ENCODE measurements at places on chromosomes 4 and X.
A peak's percentile ranks its signal among the peaks of the same experiment; 100 is the strongest.

GRCh38 chrX:149518236-149518635 lies 13.1 kb upstream of the IDS start:
- DNase-seq: no peak

- no peak for DNase-seq
These were observed 156.3 kb upstream of the VEGFC start for GRCh38 chr4:176949029-176949428.

- DNase-seq: no peak
These were observed 539.3 kb upstream of the ATOH1 start for GRCh38 chr4:93289241-93289640.

GRCh38 chr4:87227751-87228151 lies 7.3 kb upstream of the KLHL8 start:
- no peak for DNase-seq

GRCh38 chr4:135927651-135928050 lies 1604.6 kb downstream of the PCDH18 start:
- no peak for DNase-seq

DNA sequence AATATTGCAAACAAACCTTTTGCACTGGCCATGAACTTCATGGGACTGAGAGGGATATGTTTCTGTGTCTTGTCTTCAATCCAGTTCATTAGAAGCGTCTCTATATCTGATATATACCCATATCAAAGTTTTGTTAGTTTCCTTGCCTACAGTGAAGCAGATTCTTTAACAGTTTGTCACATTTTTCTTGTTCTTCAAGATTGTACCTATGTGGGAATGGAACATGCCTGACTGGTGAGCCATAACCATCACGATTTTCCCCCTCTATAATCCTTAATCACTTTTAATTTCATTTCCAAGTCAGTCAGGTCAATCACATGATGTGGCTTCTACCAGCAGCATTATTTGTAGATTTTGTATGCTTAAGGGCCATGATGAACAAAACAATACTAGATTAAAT lies 197.1 kb upstream of the PDE5A start:
- DNase-seq: no peak

DNA sequence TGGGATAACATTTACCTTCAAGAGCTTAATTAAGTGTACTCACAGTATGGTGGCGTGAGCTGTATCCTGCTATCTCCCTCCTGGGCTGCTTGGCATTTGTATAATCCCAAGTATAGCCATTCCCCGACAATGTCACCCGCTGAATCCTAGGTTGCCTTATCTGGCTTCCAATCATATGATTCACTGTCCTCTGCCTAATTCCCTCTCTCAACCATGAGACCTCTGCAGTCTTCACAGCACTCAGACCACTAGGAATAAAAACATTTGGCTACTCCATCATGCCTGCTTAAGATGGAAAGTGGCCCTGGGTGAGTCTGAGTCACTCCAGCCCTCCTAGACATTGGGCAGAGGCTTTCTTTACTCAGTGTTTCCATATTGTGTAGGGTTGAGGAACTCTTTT lies 28.9 kb upstream of the WDFY3 start:
- no peak for DNase-seq

DNA sequence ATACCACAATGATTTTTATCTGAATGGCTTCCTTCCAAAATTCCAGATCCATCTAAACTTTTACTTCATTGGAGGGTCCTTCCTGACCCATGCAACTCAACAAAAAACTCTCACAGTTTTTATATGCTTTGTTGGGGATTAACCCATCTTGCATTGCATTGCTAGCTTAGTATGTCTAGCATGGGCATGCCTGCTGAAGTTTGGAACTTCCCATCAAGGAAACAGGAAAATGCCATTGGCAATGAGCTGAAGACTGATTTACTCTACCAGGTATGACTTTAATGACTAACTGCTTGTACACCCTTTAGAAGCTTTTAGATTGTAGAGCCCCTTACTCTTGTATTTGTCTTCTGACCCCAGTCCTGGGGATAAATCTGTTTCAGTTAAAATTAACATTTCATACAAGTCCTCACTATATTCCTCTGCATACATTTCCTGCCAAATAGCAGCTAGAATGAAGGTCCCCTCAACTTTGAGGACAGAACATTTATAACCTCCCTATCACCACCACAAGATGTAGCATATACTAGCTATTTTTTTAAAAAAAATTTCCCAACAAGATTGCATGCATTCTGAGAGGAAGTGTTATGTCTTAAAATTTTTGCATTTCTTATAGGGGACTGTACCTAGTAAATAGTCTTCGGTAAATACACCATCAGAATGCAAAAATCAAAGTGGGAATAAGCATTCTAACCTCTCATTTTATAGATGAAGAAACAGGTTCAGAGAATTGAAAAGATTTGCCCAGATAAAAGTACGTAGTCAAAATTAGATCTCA lies 52.5 kb upstream of the ATXN3L start:
- DNase-seq: no peak

DNA sequence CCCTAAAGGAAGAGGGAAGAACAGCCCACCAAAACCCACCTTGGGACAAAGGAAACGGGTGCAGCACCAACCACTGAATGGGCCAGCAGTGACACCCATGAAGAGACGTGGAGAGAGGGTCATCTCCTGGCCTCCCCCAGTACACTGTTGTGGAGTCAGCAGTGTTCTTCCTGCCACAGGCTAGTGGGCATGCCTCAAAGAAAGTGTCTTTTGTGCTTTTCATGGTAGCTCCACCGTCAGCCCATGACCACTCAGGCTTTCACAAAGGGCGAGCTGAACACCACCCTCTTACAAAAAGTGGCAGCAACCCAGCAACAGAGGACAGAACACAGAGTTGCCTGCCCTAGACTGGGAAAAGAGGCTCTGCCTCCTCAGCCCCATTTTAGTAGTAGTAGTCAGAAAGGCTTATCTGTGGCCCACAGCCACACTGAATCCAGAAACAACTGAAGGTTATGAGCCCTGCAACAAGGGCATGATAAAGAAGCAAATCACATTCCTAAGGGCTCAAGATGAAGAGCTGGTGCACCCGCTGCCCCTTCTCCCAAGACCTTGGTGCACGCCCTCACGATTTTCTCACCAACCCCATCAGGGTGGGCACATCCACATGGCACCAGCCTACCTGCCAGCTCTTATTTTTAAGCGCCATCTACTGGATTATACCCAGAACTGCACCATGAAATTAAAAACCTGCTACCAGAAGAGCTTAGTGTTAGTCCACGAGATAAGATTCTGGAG lies 53.1 kb downstream of the RAB28 start:
- no peak for DNase-seq

GRCh38 chrX:109966246-109966645 lies 36.7 kb upstream of the TMEM164 start:
- no peak for DNase-seq

- no peak for DNase-seq
These were observed 63.4 kb upstream of the TBC1D9 start for GRCh38 chr4:140819610-140820009.

GRCh38 chrX:78822157-78822690 lies 74.7 kb downstream of the LPAR4 start:
- no peak for DNase-seq

GRCh38 chr4:8688041-8688907 lies 95.7 kb downstream of the CPZ start:
- peak; percentile 7 for DNase-seq

DNA sequence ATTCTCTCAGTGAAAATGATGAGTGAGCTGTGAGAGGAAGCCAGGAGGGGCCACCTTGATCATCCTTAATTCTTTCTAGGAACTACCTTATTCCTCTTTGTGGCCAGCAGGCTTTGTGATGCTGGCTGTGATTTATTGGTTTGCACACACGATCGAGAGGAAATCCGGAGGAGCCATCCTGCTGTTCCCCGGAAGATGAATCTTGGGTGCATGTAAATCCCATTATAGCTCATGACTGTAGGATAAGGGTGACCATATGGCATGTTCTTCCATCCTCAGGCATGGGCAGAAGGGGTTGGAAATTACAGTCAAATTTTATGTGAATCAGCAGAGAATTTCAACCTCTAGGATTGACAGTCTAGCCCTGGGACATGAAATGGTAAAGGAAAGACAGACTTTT lies 254.5 kb downstream of the UNC5C start:
- DNase-seq: no peak

- DNase-seq: no peak
These were observed 1.9 kb upstream of the BMX start for GRCh38 chrX:15498741-15499140.

Data from activated CD4-positive, alpha-beta T cell treated with anti-CD3 and anti-CD28 coated beads, Interleukin-2, Interleukin-4, amounts not matched to agents 100 ng/mL and 50 ng/mL, durations not matched to agents 16 hours and 8 hours (primary cell).